A549 treated with CpdA at 1 μM for 4 hours (cell line): ENCODE measurements at places on chromosomes 12 and 14. TPM values are rescaled to one million over a fixed set of nuclear protein-coding genes. Genes with fewer than 3 reads are reported as not detected.

Gene RNASE4
- 5.4 to 9.5 TPM (median 7.2 TPM) in 5 replicates for total RNA-seq

Gene SLC17A8
- not detected in 5 replicates for total RNA-seq

Gene IGFBP6
- total RNA-seq: 148 to 241 TPM (median 237 TPM) in 5 replicates

Gene HOXC12
- not detected in 5 replicates for total RNA-seq

Gene TSPAN19
- total RNA-seq: 0.31 TPM in 1 of 5 replicates, not detected in the others

Gene KRT3
- total RNA-seq: 0.03 to 0.10 TPM in 2 of 5 replicates, not detected in the others

Gene SLC25A47
- not detected in 5 replicates for total RNA-seq
